ENCODE measurements at places on chromosomes 2 and 18.

DNA sequence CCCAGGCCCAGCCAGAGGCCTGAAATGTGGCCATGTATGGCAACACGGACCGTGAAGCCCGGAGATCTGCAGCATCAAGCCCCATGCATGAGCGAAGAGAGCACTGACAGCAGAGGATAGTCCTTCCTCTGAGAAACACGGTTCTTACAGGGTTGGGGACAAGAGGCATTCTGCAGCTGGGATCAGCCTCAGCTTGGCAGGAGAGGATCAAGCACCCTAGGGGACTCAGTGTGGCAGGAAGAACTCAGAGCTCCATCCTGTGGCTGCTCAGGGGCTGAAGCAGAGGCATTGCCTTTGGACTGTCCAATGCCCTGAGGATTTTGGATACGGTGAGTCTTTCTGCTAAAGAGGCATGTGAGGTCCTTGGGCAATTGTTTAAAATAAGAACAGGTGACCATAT, 368.7 kb downstream of the ZNF516 start:
- H3K27me3 ChIP-seq, result no peaks in the 10 kb centered on the region
- no peaks in the 10 kb centered on the region for H3K36me3 ChIP-seq
- H3K4me3 ChIP-seq, result no peak overlapping the region
- no peaks in the 10 kb centered on the region for H3K4me1 ChIP-seq

DNA sequence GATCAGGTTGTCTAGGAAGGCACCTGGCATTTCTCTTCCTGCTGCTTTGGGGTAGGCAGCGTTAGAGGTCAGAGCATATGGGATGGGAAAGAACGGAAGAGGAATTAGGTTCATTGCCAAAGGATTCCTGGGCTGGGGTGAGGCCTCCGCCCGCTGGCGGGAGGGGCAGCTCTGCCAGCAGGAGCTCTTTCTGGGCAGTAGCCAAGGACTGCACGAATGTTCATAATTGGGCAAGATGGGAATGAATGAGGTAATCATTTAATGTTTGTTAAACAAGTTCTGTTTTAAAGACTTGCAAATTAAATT, 253.9 kb downstream of the AGAP1 start:
- H3K4me3 ChIP-seq, result no peak overlapping the region
- H3K27ac ChIP-seq, result no peak overlapping the region
- H3K36me3 ChIP-seq, result no peaks in the 10 kb centered on the region
- H3K27me3 ChIP-seq, result peaks cover 2% of the 10 kb centered on the region

DNA sequence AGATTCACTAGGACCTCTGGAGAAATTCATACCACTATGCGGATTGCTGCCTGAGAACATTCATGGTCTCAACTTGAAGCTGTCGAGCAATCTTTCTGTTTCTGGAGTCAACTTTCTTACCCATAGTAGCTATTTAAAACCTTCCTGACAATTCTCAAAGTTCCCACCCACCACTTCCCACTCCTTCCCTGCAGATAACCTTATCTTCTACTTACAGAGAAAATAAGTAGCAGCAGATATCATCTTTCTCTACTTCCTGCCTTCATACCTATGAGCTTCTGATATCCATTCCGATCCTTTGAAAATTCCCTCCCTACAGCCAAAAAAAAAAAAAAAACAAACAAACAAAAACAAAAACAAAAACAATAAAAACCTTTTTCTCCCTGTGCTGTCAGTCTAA, 81.2 kb upstream of the CYRIA start:
- H3K27me3 ChIP-seq, result no peaks in the 10 kb centered on the region
- H3K27ac ChIP-seq, result no peak overlapping the region
- peaks cover 13% of the 10 kb centered on the region for H3K4me1 ChIP-seq

DNA sequence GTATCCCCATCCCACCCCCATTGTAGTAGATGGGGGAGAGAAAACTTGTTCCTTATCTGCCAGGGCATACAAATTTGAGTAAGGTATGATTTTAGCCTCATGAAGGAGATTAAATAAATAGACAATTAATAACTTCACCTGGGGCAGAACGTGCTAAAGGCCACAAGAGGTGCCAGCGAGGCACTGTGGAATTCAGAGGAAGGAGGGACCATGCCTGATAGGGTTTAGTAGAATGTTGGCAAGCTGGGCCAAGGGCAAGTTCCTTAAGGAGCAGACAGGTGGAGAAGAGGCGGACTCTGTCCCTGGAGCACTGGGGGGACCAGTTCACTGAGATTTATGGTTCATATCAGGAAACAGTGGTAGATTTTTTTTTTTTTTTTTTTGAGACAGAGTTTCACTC, 22.5 kb downstream of the STAMBP start:
- H3K4me3 ChIP-seq, result no peak overlapping the region
- peaks cover 5% of the 10 kb centered on the region for H3K4me1 ChIP-seq
- DNase-seq, result no peak
- no peak overlapping the region for H3K27ac ChIP-seq
- H3K36me3 ChIP-seq, result peaks cover 48% of the 10 kb centered on the region

GRCh38 chr2:169049142-169049541, 18.0 kb upstream of the ABCB11 start:
- H3K4me1 ChIP-seq, result no peaks in the 10 kb centered on the region
- H3K4me3 ChIP-seq, result no peak overlapping the region
- DNase-seq, result no peak
- no peak overlapping the region for H3K27ac ChIP-seq
- H3K27me3 ChIP-seq, result peaks cover 8% of the 10 kb centered on the region
- H3K36me3 ChIP-seq, result no peaks in the 10 kb centered on the region

DNA sequence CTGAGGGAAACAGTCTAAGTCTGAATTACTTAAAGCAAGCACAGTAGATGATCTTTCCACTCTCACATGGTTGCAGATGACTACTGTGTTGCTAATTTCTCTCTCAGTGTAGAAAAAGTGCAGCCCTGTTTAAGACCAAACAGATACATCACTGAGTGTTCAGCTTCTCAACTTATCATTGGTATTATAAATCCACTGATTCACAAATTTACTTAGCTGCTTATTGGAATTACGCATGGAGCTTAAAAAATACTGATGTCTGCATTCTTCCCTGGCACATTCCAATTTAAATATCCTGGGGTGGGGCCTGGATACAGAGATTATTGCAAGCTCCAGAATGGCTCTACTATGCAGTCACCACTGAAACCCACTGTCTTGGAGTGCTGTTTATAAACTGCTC, 411.2 kb downstream of the RND3 start:
- no peak for DNase-seq
- no peak overlapping the region for H3K27ac ChIP-seq
- H3K36me3 ChIP-seq, result no peaks in the 10 kb centered on the region
- no peaks in the 10 kb centered on the region for H3K4me1 ChIP-seq
- no peaks in the 10 kb centered on the region for H3K27me3 ChIP-seq

GRCh38 chr18:23645568-23646175, 17.0 kb downstream of the ANKRD29 start:
- H3K4me1 ChIP-seq, result peaks cover 3% of the 10 kb centered on the region
- no peak overlapping the region for H3K4me3 ChIP-seq
- no peak for DNase-seq
- no peak overlapping the region for H3K27ac ChIP-seq
- no peaks in the 10 kb centered on the region for H3K36me3 ChIP-seq

DNA sequence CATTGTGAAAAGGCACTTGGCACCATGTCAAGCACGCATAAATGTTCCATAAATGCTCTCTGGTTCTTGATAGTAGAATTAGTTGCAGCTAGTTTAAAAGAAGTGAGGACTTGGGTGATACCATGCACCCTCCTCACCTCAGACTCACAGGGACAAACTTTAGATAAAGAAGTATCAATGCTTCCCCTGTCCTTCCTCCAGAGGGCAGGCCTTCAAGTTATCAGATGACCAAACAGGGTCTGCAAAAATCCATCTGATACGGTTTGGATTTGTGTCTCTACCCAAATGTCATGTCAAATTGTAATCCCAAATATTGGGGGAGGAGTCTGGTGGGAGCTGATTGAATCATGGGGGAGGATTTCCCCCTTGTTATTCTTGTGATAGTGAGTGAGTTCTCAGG, 54.1 kb downstream of the C1QL2 start:
- H3K27me3 ChIP-seq, result no peaks in the 10 kb centered on the region
- no peak for DNase-seq
- H3K27ac ChIP-seq, result no peak overlapping the region
- no peak overlapping the region for H3K4me3 ChIP-seq
- no peaks in the 10 kb centered on the region for H3K36me3 ChIP-seq
- H3K4me1 ChIP-seq, result no peaks in the 10 kb centered on the region

GRCh38 chr2:68569604-68570003, 73.8 kb upstream of the PROKR1 start:
- no peak overlapping the region for H3K27ac ChIP-seq
- H3K27me3 ChIP-seq, result no peaks in the 10 kb centered on the region
- no peaks in the 10 kb centered on the region for H3K36me3 ChIP-seq
- H3K4me3 ChIP-seq, result no peak overlapping the region
- DNase-seq, result no peak

- no peaks in the 10 kb centered on the region for H3K27me3 ChIP-seq
- no peaks in the 10 kb centered on the region for H3K4me1 ChIP-seq
- H3K36me3 ChIP-seq, result no peaks in the 10 kb centered on the region
- DNase-seq, result no peak
- H3K27ac ChIP-seq, result no peak overlapping the region
Measured at GRCh38 chr2:182191061-182191460, 205.4 kb downstream of the PPP1R1C start.

DNA sequence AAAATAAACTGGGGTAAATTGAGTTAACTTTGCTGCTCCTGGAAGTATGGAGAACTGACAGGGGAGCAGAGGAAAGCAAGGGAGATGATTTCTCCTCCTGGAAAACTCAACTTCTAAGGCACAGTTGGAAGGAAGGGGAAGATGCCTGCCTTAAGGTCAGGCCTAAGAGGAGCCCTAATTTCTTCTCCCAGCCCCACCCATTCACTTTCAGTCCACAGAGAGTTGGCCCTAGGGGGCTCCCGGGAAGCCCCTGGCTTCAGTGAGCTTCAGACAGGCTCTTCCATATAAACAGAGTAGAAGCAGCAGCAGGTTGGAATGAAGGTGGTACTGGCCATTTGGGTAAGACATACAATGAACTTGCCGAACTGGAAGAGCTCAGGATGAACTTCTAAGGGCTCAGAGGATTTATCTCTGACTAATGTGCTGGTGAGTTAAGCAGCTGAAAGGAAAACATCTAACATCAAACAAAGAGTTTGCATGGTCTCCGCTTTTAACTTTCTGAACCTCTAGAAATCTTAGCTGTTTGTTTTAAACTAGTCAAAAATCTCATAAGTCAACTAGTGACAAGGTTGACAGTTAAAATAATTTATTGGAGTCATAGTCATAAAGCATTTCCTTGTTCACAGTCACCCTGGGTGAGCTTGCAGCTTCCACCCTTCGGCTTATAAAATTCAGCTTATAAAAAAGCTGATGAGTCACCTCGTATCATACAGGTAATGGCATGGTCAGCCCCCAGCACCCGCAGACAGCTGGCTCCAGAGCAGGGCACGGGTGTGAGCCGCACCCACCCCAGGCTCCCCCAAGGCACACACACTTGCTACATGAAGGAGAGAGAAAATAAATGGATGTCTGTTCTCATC, 9.8 kb downstream of the MALL start:
- peaks cover 20% of the 10 kb centered on the region for H3K4me1 ChIP-seq
- no peak overlapping the region for H3K4me3 ChIP-seq
- no peak for DNase-seq
- H3K36me3 ChIP-seq, result no peaks in the 10 kb centered on the region
- no peak overlapping the region for H3K27ac ChIP-seq

- H3K27me3 ChIP-seq, result no peaks in the 10 kb centered on the region
- DNase-seq, result no peak
- H3K27ac ChIP-seq, result no peak overlapping the region
- no peak overlapping the region for H3K4me3 ChIP-seq
Measured at GRCh38 chr2:28334527-28334894, 58.1 kb upstream of the FOSL2 start.

GRCh38 chr18:79632765-79633164, 46.8 kb upstream of the CTDP1 start:
- H3K36me3 ChIP-seq, result no peaks in the 10 kb centered on the region
- no peak overlapping the region for H3K27ac ChIP-seq
- H3K27me3 ChIP-seq, result peaks cover 4% of the 10 kb centered on the region
- DNase-seq, result no peak

DNA sequence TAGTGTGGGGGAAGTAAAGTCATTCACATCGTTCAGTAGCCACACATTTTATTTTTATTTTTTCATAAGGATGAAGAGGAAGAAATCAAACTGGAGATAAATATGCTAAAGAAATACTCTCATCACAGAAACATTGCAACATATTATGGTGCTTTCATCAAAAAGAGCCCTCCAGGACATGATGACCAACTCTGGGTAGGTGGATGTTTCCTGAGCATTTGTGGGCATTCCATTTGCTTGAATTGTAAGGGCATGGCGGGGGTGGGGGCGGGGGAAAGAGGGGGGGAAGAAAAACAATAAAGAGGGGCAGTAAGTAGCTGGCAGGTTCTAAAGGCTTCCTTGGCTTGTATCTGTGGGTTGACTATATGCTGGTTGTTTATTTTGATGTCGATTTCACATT, 126.4 kb downstream of the MAP4K4 start:
- H3K4me1 ChIP-seq, result peaks cover 56% of the 10 kb centered on the region
- no peak overlapping the region for H3K27ac ChIP-seq
- H3K27me3 ChIP-seq, result no peaks in the 10 kb centered on the region
- no peak overlapping the region for H3K4me3 ChIP-seq
- peaks cover 25% of the 10 kb centered on the region for H3K36me3 ChIP-seq

DNA sequence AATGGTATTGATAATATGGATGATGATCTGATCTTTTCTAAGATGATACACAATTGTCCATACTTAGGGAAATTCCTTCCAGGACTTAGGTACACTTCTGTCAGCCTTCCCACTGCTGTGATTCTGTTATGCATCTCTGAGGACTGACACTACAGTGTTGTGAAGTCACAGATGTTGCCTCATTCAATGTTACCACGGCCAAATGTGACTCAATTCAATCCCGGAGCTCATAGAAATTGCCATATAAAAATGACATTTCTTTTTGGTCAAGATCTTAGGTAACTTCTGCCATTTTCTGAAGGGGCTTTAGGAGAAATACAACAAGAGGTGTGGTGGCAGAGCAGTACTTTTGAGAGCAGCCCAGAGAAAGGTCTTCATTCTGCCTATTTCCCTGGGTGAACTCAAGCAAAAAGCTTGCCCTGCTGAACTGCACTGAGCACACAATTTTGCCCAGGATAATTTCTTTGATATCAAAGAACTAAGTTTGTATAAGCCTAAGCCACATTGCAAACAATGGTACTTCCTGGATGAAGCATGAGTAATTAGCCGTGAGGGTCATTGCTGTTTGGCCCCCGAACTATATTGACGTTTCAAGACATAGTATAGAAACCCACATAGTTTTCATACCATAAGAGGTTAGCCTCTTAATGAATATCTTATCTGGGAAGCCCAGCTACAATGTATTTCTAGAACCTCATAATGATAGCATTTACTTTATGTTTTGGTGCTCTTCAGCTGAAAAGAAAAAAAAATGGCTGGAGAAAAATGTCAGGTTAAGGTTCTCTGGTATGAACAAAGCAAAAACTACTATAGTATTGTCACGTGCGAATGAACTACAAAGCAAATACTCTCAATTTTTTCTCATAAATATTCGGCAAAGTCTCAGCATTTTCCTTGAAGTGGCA, 437.4 kb downstream of the MEIS1 start:
- H3K4me3 ChIP-seq, result no peak overlapping the region
- H3K4me1 ChIP-seq, result no peaks in the 10 kb centered on the region
- no peaks in the 10 kb centered on the region for H3K36me3 ChIP-seq
- no peaks in the 10 kb centered on the region for H3K27me3 ChIP-seq
